ENCODE measurements at places on chromosomes 4 and X.

- H3K36me3 ChIP-seq = no peaks in the 10 kb centered on the region
- peak overlapping the region; percentile 21 for H3K27ac ChIP-seq
- H3K27me3 ChIP-seq = no peaks in the 10 kb centered on the region
- peaks cover 22% of the 10 kb centered on the region for H3K4me1 ChIP-seq
Observed at GRCh38 chrX:107669885-107670628, 41.7 kb downstream of the PRPS1 start.

GRCh38 chrX:151793886-151794285, 59.3 kb downstream of the CNGA2 start:
- H3K27me3 ChIP-seq = no peaks in the 10 kb centered on the region
- no peaks in the 10 kb centered on the region for H3K36me3 ChIP-seq
- H3K4me1 ChIP-seq = no peaks in the 10 kb centered on the region
- DNase-seq = no peak
- no peak overlapping the region for H3K4me3 ChIP-seq
- H3K27ac ChIP-seq = no peak overlapping the region

DNA sequence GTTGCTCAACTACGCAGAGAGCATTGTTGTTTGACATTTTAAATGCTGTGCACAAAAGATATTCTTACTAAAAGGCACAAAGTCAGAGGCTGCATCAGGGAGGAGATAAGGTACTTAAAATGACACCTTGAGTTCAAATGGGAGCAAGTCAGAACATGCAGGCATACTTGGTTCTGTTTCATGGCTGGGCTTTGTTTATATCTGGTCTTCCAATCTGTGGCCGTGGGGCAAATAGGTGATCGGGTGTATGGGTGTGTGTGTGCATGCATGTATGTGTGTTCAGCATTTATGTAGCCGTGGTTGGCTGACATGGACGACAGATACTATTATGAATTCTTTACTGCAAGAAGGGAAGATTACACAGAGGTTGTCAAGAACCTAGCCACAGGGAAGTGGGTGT, 106.1 kb downstream of the RASL11B start:
- no peak overlapping the region for H3K4me3 ChIP-seq
- no peak for DNase-seq
- no peaks in the 10 kb centered on the region for H3K27me3 ChIP-seq
- H3K36me3 ChIP-seq = no peaks in the 10 kb centered on the region

GRCh38 chrX:99663136-99663535, 746.9 kb downstream of the PCDH19 start:
- no peaks in the 10 kb centered on the region for H3K4me1 ChIP-seq
- no peak overlapping the region for H3K4me3 ChIP-seq

GRCh38 chr4:95761426-95761825, 78.5 kb upstream of the PDHA2 start:
- no peak overlapping the region for H3K4me3 ChIP-seq
- peak; percentile 70 for DNase-seq
- no peak overlapping the region for H3K27ac ChIP-seq
- no peaks in the 10 kb centered on the region for H3K27me3 ChIP-seq

DNA sequence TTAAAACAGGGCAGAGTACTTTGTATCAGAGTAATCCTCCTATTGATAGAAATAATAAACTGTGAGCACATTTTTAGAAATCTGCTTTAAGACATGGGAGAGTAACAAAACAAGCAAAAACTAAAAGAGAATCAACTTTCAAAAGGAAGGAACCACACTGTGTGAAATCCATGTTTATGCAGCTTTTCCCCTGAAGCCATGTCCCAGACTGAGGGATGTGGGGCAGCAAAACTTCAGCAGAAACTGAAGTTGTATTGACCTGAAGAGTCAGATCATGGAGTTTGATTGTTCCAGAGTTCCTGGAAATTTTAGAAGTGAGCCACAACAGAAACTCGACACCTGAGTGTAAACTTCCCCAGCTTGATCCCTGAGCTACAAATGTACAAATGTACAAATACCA, 53.2 kb downstream of the COMMD8 start:
- H3K4me3 ChIP-seq = no peak overlapping the region
- no peaks in the 10 kb centered on the region for H3K36me3 ChIP-seq
- H3K27me3 ChIP-seq = no peaks in the 10 kb centered on the region
- no peak overlapping the region for H3K27ac ChIP-seq

DNA sequence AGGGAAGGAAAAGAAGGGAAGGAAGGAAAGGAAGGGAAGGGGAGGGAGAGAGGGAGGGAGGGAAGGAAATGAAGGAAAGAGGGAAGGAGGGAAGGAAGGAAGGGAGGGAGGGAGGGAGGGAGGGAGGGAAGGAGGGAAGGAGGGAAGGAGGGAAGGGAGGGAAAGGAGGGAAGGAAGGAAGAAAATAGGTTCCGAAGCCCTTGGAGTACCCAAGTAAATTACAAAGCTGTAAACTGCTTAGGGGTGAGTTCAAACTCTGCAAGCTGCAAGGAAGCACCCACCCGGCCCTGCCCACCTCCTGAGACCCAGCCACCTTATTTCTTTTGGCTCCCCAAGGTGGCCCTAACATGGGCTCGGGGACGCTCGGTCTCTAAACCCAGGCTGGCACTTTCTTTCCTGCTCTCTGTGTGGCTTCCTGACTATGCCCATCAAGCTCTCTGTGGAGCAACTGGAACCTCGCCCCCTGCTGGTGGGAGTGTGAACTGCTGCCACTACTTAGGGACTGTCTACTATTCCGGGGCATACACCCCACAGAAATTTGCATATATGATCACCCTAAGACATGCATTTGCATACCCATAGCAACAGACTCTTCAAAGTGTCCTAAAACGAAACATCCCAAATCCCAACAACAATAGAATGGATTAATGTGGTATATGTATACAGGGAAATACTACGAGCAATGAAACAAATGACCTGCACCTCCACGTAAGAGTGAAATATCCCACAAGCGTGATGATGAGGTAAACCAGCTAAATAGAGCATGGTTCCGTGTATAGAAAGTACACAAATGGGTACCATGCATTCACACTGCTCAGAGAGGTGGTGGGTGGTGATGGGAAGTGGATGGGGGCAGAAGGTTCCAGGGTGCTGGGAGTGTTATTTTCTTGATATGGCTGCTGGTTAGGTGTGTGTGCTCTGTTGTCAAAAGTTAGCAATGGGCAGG, 151.7 kb upstream of the TBL1X start:
- H3K4me3 ChIP-seq = no peak overlapping the region
- no peak overlapping the region for H3K27ac ChIP-seq
- no peaks in the 10 kb centered on the region for H3K27me3 ChIP-seq
- H3K36me3 ChIP-seq = no peaks in the 10 kb centered on the region
- DNase-seq = peak; percentile 38

GRCh38 chrX:42839632-42840031, 61.7 kb upstream of the PPP1R2C start:
- no peak overlapping the region for H3K4me3 ChIP-seq
- no peak for DNase-seq
- no peaks in the 10 kb centered on the region for H3K4me1 ChIP-seq
- no peaks in the 10 kb centered on the region for H3K36me3 ChIP-seq
- no peak overlapping the region for H3K27ac ChIP-seq
- no peaks in the 10 kb centered on the region for H3K27me3 ChIP-seq

GRCh38 chr4:19301527-19301926, 950.2 kb upstream of the SLIT2 start:
- no peaks in the 10 kb centered on the region for H3K36me3 ChIP-seq
- no peaks in the 10 kb centered on the region for H3K27me3 ChIP-seq
- no peak overlapping the region for H3K27ac ChIP-seq
- H3K4me1 ChIP-seq = no peaks in the 10 kb centered on the region
- no peak for DNase-seq

DNA sequence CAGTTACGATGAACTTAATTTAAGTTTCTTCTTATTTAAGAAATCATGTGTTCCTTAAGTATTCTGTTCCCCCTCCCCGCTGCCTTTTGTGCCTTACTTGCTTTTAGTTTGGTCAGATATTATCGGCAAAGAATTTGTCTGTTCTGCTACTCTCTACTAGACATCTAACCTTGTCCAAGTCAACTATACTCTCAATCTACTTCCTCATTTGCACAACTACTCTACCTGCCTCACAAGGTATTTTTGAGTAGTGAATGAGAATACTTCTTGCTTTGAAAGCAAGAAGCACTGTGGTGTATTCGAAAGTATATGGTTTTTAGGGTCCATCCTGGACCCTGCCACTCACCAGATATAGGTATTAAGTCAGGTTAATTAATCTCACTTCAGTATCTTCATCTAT, 8.0 kb upstream of the KLHL5 start:
- H3K36me3 ChIP-seq = no peaks in the 10 kb centered on the region
- H3K27ac ChIP-seq = no peak overlapping the region
- H3K27me3 ChIP-seq = no peaks in the 10 kb centered on the region
- peaks cover 12% of the 10 kb centered on the region for H3K4me1 ChIP-seq
- no peak overlapping the region for H3K4me3 ChIP-seq

GRCh38 chrX:150663073-150663472, 30.1 kb upstream of the MTMR1 start:
- H3K27me3 ChIP-seq = no peaks in the 10 kb centered on the region
- no peak for DNase-seq
- H3K4me1 ChIP-seq = no peaks in the 10 kb centered on the region
- H3K36me3 ChIP-seq = no peaks in the 10 kb centered on the region
- H3K27ac ChIP-seq = no peak overlapping the region

GRCh38 chrX:111329370-111329769, 59.1 kb upstream of the CAPN6 start:
- no peaks in the 10 kb centered on the region for H3K4me1 ChIP-seq
- DNase-seq = no peak
- H3K36me3 ChIP-seq = no peaks in the 10 kb centered on the region
- no peaks in the 10 kb centered on the region for H3K27me3 ChIP-seq
- H3K4me3 ChIP-seq = no peak overlapping the region

- no peaks in the 10 kb centered on the region for H3K4me1 ChIP-seq
- H3K4me3 ChIP-seq = no peak overlapping the region
- DNase-seq = no peak
- H3K36me3 ChIP-seq = no peaks in the 10 kb centered on the region
Observed at GRCh38 chr4:114249561-114249960, 270.1 kb upstream of the ARSJ start.

- no peaks in the 10 kb centered on the region for H3K27me3 ChIP-seq
- H3K36me3 ChIP-seq = no peaks in the 10 kb centered on the region
- H3K27ac ChIP-seq = no peak overlapping the region
Observed at GRCh38 chr4:148166132-148166591, 276.1 kb downstream of the NR3C2 start.

- no peaks in the 10 kb centered on the region for H3K36me3 ChIP-seq
- H3K27ac ChIP-seq = no peak overlapping the region
- no peaks in the 10 kb centered on the region for H3K4me1 ChIP-seq
- no peak overlapping the region for H3K4me3 ChIP-seq
- no peaks in the 10 kb centered on the region for H3K27me3 ChIP-seq
Observed at GRCh38 chr4:125826801-125827695, 512.3 kb downstream of the FAT4 start.

DNA sequence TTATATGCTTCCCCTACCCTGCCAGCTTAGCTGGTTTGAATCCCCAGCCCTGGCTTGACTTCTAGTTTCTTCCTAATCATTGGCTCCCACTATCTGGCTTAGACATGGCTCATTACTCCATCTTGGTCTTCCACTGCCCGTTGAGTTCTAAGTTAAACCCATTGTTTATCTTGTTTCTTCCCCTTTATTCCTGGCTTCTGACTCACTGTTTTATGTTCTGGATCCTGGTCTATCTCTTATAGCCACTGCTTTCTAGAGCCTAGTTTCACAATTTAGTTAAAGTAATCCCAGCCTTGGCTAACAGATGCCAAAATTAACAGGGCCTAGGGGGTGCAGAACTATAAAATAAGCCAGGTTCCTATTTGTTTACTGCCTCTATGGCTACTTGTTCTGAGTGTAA, 120.9 kb downstream of the ARHGEF9 start:
- no peaks in the 10 kb centered on the region for H3K36me3 ChIP-seq
- no peaks in the 10 kb centered on the region for H3K4me1 ChIP-seq
- H3K27ac ChIP-seq = no peak overlapping the region
- no peak for DNase-seq

GRCh38 chr4:89296399-89296798, 11.2 kb downstream of the GPRIN3 start:
- no peak for DNase-seq
- H3K4me1 ChIP-seq = peaks cover 61% of the 10 kb centered on the region
- H3K36me3 ChIP-seq = no peaks in the 10 kb centered on the region
- no peak overlapping the region for H3K27ac ChIP-seq
- no peak overlapping the region for H3K4me3 ChIP-seq

DNA sequence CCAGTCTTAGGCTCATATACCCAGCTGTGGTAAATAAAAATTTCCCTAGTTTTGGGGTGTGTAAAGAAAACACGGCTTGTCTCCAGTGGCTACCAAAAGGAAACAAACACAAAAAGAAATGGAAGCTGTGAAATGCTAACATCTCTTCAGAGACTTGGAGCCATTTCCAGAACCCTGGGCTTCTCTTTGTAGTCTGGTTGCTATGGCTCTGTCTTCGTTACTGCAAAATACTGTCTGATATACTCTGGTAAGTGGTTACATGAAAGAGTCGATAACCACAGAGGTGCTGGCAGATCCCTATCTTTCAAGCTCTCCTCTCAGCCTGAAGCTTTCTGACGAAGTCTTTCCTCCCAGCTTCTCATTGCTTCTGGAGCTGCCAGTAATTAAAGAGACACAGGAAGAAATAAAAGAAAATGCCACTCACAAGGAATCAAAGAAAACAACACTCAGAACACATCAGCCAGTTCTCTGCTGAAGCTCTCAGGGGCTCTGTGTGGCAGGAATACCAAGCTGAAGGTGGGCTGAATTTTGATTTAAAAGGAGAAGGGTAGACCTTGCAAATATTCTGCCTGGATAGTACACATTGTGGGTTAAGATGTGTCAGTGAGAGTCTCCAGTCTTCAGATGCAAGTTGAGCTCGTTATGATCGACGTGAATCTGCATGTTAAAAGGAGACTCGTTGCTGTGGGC, 107.6 kb upstream of the FAM9C start:
- H3K27me3 ChIP-seq = no peaks in the 10 kb centered on the region
- DNase-seq = peak; percentile 46
- H3K36me3 ChIP-seq = no peaks in the 10 kb centered on the region
- no peak overlapping the region for H3K4me3 ChIP-seq
- no peak overlapping the region for H3K27ac ChIP-seq

- H3K4me3 ChIP-seq = peak overlapping the region; percentile 36
- H3K27me3 ChIP-seq = no peaks in the 10 kb centered on the region
- no peaks in the 10 kb centered on the region for H3K36me3 ChIP-seq
Observed at GRCh38 chrX:10158279-10159144, 1.7 kb downstream of the CLCN4 start.

DNA sequence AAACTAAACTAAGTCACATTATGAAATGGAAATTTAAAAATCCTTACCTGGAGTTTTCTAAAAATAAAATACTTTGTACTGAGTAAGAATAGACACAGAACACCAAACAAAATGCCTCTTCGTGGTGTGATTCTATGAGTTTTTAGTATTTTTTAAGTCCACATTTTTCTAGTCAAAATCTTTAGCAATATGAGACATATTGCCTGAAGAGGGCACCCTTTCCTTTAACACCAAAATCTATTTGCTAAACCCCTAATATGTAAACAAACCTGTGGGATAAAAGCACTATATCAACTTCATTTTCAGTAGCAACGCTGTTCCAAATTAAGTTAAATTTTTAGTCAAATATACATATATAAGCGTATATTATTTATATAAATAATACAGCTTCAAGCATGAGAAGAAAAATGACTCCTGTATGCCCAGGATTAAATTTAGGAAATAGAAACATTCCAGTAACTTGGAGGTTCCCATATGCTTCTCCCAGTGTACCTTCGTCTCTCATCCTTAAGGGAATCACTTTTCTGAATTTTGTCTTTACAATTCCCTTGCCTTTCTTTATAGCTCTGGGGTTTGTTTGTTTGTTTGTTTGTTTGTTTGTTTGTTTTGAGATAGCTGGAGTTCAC, 23.0 kb upstream of the PGM2 start:
- no peaks in the 10 kb centered on the region for H3K4me1 ChIP-seq
- peak; percentile 78 for DNase-seq
- H3K4me3 ChIP-seq = no peak overlapping the region
- no peaks in the 10 kb centered on the region for H3K27me3 ChIP-seq
- H3K36me3 ChIP-seq = no peaks in the 10 kb centered on the region

- H3K27ac ChIP-seq = no peak overlapping the region
- no peaks in the 10 kb centered on the region for H3K4me1 ChIP-seq
- no peaks in the 10 kb centered on the region for H3K36me3 ChIP-seq
- DNase-seq = no peak
- no peak overlapping the region for H3K4me3 ChIP-seq
Observed at GRCh38 chrX:47174846-47175587, 18.6 kb upstream of the UBA1 start.

All from cardiac muscle cell (in vitro differentiated cells and primary cell).